SIG-M5 (cell line): ENCODE measurements at places on chromosomes 5 and 9.

DNA sequence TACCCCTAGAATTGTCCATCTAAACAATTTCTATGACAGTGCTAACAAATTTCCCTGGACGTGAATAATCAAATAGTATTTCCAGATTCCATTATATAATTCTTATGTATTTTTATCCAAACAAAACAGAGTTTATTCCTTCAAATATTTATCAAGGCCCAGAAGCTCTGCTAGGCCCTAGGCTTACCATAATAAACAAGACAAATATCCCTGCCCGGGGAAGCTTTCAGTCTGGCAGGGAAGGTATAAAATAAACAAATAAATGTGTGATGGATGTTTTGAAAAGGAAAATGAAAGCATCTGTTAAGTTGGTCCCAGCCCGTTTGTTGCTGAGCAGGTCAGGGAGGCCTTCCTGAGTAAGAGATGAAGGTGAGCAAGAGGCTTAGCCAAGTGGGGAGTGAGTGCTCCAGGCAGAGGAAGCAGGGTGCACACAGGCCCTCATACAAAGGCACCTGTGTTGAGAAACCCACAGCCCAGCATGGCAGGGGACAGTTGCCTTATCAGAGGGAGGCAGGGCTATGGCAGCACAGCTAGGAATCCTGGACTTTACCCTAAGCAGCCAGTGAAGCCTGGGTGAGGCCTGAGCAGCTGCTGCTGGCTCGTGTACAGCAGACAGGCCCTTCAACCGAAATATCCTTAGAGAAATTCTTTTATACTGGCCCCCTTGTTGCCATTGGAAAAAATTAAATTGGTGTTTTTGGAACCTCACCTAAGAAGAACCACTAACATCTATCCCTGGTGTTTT is 7.7 kb upstream of the SLC35D2 start:
- DNase-seq = no peak

- no peak for DNase-seq
These were observed 107.7 kb upstream of the TLX3 start for GRCh38 chr5:171201310-171201709.

DNA sequence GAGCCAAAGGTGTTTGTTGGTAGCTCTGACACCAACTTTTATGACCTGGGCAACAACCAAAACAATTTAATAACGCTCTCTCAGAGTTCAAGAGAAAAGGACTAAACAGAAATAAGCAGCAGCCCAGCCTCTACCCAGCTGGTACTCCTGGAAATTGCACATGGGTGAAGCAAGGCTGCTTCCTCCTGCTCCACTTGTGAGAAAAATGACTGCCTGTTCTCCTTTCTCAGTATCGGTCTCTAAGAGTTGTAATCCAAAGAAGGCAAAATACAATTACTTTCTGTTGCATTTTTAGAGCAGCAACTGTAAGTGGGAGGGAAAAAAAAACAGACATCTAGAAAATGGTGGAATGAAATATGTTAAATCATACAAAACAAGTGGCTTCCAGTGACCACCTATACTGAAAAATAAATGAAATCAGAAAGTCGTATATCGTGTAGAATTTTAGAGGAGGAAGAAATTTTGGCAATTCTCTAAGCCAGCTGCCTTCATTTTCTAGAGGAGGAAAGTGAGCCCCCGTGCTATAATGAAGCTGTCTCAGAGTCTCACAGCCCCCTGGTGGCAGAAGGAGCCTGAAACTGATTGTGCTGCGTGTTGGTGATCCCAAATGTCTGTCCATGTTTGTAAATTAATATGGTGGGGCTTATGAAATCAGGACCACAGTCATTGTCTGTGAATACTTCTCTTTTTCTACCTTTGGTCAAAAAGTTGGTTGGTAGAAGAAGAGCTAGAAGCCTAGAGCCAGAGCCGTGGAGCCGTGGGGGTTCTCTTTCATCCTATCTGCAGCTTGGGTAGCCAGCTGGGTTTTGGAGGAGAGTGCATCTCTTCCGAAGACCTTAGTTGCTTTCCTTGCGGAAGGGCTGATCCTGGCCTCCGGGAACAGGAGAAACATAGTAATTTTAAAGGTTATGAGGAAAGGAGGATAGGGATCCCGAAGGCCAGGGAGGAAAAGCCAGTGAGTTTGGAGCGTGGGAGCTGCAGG is 139.9 kb downstream of the PIP5K1B start:
- no peak for DNase-seq

DNA sequence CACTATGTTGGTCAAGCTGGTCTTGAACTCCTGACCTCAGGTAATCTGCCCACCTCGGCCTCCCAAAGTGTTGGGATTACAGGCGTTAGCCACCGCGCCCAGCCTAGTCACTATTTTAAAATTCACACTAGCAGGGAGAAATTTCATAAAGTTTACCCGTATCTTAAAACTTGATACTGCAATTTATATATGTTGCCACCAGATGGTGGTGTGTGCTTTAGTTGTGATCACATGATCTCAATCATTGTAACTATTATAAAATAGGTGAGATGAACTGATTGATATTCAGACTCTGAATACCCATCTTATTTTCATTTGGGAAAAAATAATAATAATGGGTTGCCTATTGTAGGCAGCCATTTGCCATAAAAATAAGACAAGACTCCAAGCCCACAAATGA is 1330.4 kb upstream of the WWC1 start:
- DNase-seq = no peak
